NCI-H1417 (cell line): ENCODE measurements at places on chromosomes 16 and 17.

DNA sequence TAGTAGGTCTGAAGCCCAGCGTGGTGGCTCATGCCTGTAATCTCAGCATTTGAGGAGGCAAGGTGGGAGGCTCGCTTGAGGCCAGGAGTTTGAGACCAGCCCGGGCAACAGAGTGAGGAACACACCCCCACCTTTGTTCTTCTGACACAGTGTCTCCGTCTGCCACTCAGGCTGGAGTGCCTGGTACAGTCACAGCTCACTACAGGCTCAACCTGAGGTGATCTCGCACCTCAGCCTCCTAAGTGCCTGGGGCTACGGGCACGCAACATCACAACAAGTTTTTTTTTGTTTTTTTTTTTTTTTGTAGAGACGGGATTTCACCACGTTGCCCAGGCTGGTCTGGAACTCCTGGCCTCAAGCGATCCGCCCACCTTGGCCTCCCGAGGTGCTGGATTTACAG, 6.7 kb upstream of the TLCD3A start:
- no peak for DNase-seq

- no peak for DNase-seq
Measured at GRCh38 chr16:57578521-57579360, 36.3 kb downstream of the ADGRG5 start.

DNA sequence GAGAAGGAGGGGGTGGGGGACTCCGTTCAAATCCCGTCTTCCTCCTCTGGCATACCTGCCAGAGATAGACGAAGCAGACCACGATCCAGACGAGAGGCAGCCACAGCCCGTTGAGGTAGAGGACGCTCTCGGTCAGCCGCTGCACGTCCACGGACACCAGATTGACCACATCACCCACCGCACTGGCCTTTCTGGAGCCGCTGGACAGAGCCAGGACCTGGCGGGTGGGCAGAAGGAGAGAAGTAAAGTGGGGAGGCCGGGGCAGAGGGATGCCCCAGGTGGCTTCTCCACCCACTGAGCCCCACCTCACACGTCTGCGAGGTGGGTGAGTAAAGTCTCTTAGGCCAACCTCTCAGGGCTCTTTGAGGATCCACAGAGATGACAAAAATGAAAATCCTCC, 25.3 kb downstream of the ABCC6 start:
- no peak for DNase-seq

- DNase-seq = no peak
Measured at GRCh38 chr16:15440852-15441251, 6.5 kb downstream of the BMERB1 start.

GRCh38 chr17:8310601-8311123, 621 bp downstream of the ARHGEF15 start:
- no peak for DNase-seq

DNA sequence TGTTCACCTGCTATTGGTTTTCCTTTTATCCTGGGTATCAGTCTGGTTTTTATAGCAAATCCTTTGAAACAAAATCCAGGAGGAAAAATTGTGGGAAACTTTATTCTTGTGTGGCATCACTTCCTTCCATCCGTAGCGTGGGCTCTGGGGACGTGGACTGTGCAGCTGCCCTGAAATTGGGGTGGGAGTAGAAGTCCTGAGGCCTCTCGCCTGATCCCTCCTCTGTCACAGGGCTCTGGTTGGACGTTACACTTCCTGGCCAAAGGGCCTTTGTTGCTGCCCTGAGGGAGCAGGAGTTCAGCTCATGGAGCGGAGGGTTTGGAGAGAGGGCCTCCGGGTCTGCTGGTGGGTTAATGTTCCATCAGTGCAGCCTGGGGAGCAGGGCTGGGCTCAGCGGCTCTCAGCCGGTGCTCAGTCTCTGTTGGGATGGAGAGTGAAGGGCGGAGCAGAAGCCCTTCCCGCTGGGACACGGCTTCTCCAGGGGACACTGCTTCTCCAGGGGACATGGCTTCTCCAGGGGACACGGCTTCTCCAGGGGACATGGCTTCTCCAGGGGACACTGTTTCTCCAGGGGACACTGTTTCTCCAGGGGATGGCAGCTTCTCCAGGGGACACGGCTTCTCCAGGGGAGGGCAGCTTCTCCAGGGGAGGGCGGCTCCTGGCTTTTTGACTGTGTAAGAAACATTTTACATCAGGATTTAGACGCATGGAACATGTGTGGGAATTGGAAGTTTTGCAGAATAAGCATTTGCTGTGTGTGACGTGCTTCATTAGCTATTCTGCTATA, 15.2 kb upstream of the RPL13 start:
- DNase-seq = no peak
